ENCODE measurements at places on chromosomes 16 and 17. TPM values are rescaled to one million over a fixed set of nuclear protein-coding genes. Genes with fewer than 3 reads are reported as not detected.

DNA sequence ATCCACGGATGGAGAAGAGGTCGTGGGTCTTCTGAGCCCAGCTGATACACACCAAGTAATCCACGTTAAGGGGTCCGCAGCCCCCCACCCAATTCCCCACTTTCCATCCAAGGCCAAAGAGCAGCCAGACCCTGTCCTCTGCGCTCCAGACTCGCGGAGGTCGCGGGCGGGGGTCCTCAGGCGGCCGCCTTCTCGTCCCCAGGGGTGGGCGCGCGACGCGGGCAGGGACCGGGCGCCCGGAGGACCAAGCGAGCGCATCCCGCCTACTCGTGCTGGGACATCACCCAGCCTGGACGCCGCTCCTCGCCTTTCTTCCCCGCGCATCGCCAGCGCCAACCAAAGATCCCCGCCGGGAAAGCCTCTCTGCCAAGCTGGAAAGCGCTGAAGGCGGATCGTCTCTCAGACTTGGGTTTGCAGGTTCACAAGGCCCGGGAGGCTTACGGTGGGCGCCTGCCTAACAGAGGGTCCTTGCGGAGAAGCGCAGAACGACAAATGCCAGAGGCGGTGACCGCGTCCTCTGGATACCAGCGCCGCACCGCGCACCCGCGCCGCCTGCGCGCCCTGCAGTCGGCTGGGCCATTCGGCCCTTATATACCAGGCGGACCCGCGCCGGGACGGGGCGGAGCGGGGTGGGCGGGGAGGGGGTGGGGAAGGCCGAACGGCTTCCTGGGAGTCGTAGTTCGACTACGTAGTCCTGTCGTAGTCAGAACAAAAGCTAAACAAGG is 471.6 kb downstream of the SOX9 start:
- no peak for DNase-seq

GRCh38 chr17:39195568-39196160 is 1.8 kb downstream of the CACNB1 start:
- DNase-seq, result no peak

GRCh38 chr16:30470170-30470512 is 2.4 kb upstream of the ITGAL start:
- DNase-seq, result no peak

GRCh38 chr17:29836643-29837042 is 93.4 kb downstream of the SSH2 start:
- DNase-seq, result no peak

DNA sequence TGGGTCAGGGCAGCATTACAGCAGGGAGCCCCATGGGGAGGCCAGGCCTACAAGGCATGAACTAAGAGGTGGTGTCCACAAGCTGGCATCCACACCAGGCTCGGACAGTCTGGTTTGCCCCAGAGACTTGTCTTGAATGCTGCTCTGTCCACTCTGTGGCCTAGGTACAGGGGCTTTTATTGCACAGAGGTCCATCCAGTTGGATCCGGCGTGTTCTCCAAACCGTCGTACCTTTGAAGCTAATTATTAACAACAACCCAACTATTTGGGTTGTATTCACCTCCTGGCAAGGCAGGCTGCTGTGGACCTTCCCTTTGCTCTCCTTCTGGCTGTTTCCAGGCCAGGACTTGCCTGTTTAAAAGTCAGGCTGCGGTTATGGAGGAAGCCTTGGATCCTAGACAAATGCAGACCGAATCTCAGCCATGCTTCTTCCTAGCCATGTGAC is 123.4 kb downstream of the CLEC16A start:
- no peak for DNase-seq

DNA sequence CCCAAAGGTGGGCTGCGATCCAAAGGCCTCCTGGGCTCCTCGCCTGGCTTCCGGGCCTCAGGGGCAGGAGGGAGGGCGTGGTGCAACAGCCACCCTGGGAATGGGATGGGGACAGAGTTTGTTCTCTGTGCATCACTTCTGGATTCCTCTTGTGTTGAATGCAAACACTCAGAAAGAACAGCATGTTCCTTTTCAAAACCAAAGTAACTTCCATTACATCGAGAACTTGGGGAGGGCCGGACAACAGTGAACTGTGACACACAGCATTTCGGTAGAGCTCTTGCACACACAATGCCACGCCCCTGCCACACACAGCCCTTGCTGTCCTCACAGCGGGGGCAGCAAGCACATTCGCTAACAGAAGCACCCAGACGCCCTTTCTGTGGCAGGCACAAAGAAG is 36.1 kb upstream of the FASN start:
- no peak for DNase-seq

Gene MEFV
- total RNA-seq, result not detected

Gene ABCA9
- total RNA-seq, result 13.9 TPM

Gene ANKFN1
- total RNA-seq, result 0.42 TPM

Gene RNF157
- total RNA-seq, result 0.26 TPM

Gene CPHXL2
- not detected for total RNA-seq

Gene MARF1
- total RNA-seq, result 15.1 TPM

Gene TMEM235
- 0.21 TPM for total RNA-seq

All from pulmonary artery endothelial cell (primary cell).